Activated T-helper 1 cell treated with Interleukin-2 at 50 U/mL for 16 hours (primary cell): ENCODE measurements at places on chromosomes 4 and X.
A peak's percentile ranks its signal among the peaks of the same experiment; 100 is the strongest.

GRCh38 chr4:74615411-74615810 is 170.5 kb downstream of the AREG start:
- no peak for DNase-seq

DNA sequence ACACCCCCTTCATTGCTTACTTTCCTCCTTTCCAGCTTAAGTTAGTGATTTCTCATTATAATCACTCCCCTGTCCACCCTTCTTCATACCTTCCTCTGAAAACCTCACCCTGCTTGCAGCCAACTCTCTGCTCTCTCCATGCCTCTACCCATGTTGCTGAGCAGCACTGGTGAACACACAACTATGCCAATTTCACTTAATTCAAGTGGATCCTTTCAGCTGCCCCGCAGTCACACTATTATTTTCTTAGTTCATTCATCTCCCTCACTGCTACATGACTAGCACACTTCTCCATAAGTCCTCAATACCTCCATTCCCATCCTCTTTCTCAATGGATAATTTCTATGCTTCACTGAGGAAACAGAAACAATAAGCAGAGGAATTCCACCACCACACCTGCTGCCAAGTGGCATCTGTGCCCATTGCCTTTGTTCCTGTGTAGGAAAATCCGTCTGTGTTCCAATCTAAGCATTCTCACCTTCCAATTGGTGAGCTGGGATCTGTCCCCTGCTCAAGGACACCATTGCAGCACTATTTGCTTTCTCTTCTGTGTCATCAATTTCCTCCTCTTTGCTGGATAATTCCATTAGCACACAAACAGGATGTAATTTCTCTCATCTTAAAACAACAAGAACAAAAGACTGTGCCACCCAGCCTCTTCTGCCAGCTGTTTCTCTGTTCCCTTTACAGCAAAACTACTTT is 25.2 kb upstream of the PRSS48 start:
- no peak for DNase-seq

DNA sequence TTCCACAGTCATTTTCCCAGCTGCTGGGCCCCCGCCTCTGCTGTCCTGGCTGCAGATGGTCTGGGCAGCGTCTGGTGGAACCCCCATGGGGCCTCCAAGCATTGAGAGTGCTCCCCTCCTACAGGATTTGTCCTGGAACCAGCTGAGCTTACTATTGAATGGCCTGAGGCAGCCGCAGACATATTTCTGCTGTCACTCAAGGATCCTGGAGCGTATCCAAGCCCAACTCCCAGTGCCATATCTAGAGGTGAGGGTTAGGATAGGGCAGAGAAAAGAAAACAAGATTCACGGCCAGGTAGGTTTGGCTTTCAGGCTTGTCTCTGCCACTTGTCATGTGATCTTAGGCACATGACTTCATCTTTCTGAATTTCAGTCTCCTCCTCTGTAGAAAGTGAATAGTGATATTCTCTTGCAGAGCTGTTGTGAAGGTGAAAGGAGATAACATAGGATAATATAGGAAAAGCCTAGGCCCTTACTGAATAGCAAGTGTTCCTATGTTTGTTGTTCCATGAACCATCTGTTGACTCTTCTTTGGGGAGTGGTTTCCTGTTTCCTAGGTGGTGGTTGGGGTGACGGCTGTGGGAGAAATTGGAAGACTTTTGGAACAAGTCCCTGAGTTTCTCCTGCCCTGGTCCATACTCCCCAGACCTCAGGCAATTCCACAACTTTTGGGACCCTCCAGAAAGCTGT is 52.3 kb downstream of the SEPSECS start:
- no peak for DNase-seq

DNA sequence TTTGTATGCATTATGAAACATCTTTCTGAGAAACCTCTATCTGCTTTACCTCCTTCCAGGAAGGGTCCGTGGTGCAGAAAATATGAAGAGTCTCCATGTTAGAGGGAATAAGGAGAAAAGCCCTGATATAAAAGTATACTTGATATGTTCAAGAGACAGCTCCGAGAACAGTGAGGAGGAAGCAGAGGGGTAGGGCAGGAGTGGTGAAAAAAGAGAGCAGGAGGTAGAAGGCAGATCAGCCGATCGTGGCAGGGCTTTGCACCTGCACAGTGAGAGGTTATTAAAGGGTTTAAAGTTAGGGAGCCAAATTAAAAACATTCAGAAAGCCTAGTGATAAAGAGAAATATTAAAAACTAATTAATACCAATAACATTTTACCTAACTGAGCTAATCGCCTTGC is 419.7 kb downstream of the FAT4 start:
- DNase-seq: no peak

DNA sequence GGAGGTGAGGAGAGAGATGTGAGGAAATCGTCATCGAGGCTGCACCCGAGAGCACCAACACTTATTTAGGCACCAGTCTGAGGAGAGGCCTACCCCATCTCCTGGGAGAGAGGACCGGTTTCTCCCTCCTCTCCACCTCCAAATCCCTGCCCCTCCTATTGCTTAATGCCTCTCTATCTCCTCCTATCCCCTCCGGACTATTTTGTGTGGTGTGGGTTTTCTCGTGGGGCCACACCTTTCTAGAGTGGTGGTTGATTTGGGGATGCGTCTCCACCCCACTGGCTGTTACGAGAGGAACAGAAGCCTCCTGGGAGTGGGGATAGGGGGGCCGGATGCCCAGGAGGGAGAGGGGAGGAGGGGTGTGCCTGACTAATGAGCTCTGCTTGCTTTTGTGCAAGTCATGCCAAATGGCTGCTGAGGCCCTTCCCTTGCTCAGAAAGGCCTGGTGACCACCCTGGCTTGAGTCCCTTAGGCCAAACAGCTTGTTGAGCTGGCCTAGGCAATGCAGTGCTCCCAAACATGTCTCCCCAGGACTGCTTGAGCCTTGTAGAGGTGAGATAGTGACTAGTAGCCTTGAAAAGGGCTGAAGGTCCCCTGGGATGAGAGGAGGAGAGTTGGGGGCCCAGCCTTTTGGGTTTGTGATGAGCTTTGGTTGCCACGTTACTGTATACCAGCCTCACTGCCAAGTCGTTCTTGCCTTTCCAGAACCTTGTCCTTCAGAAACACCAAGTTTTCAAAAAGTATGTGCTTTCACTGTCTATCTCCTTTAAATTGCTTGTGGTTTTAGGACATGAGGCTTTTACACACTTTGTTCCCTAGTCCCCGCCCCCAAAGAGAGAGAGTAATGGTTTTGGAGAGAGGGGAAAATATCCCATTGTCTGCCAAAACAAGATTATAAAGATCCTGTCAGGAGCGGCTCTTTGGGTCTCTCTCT is 1.2 kb downstream of the MSN start:
- peak; percentile 39 for DNase-seq

DNA sequence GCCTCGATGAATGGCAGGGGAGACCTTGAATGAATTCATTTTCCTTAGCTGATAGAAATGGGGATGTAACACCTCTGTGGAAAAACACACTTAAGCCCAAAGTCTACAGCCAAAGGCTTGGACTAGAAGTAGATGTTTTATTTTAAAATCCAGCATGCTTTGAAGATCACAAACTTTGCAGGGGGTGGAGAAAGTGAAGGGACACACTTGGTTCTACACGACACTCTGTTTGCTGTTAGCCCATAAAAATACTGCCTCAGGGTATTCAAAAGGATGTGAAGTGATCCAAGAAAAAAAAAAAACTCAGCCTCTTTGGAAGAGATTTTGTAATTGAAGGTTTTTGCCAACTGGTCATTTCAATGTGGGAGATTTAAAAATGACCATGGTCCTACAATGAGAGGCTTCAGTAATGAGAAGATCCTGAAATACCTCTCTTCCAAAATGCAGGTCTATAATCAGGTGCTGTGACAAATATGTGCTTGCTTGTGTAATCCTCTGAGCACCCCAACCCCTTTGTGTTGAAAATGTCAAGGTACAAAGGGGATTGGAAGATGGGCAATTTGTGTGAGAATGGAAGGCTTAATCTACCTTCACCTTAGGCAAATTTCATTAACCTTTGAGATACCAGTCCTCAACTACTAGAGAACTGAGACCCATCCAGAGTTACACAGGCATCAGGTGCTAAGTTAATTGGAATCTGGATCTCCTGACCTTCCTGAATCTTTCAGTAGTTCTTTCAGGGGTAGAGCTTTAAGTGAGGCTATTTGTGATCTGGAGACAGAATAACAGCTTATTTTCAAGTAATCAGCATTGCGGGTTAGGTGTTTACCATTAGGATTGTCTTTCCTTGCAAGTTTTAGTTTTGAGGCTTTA is 82.5 kb downstream of the HS6ST2 start:
- no peak for DNase-seq

DNA sequence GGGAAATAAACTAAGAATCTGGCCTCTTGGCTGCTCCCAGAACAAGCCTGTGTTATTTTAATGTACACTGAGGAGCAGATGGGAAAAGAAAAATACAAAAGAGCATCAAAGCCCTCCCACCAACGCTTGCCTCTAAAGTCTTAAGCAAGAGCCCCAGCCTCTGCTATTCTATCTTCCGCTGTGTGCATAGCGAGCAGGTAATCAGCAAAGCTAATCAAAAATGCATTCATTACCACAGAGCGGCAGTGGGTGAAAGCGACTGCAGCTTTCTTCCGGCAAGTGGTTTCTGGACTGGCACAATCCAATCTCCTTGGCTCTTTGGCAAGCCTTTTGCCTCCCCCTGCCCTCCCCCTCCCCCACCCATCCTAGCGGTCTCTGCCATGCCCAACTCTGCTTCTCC is 13.5 kb upstream of the GRIA3 start:
- DNase-seq: no peak

DNA sequence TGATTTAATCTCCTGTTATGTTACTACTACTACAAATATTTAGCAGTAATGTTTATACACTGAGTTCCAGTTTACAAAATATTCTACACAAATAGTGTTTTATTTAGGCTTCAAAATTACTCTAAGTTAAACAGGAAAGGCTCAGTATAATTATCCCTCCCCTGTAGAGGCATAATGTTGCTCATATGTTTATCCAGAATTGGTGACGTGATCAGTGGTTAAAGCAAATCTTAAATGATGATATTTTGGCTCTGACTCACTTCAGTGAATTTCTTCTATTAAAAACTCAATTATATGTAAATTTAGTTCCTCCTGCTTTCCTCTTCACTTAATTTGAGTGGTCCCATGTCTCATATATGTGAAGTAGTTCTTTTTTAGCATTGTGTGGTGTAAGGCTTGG is 438.5 kb downstream of the ADGRL3 start:
- no peak for DNase-seq

DNA sequence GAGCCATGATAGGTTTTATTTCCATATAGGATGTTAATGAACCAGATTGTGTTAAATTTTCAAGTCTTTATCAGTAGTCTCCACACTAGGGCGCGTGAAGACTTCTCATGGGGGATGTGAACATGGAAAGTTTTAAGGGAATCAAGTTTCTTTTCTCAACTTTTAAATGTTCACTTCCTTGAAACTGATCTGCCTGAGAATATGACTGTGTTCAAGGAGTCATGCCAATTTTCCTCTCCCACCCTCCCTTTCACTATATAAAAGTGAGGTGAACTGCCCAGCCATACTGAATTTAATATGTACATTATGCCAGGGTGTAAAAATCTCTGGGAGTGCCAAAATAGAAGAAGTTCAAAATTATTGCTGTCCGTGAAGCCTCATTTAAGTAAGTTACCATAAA is 30.4 kb upstream of the HPGDS start:
- DNase-seq: no peak

DNA sequence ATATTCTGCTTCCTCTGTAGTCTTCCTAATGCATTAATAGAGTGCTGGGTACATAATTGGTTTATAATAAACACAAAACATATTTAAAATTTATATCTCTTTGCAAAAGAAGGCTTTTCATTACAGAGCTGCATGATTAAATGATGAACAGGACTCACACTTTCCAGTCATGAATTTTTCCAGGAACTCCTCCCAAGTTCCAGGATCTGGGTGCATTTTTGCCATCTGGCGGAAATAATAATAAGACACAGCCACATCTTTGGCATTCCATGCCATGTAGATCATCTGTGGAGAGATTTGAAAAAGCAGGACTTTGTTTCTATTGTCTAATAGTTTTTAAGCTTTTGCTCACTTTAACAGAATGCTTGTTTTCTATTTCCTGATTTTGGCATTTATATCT is 40.2 kb upstream of the SULT1B1 start:
- no peak for DNase-seq

DNA sequence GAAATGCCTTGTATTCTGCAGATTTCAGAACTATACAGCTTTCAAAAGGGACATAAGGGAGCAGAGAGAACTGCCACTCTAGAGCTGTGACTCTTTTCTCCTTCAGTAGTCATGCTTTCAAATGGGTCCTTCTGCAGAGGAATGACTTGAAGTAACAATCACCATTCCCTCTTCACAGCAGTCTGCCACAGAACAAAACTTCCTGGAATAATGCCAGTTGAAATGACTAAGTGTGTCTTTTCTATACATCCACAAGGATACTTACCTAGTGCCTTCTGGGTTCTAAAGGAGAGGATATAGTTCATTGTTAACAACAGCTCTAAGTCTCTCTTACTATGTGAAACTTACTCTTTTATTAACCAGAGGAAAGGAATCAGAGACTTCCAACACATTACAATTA is 515.4 kb upstream of the ATOH1 start:
- DNase-seq: no peak

GRCh38 chr4:123874063-123874462 is 477.5 kb downstream of the SPRY1 start:
- DNase-seq: no peak
